Activated CD4-positive, CD25-positive, alpha-beta regulatory T cell treated with anti-CD3 and anti-CD28 coated beads, Interleukin-2, amount 50 U/mL, for 16 hours (primary cell): ENCODE measurements at places on chromosomes 1 and 21.

DNA sequence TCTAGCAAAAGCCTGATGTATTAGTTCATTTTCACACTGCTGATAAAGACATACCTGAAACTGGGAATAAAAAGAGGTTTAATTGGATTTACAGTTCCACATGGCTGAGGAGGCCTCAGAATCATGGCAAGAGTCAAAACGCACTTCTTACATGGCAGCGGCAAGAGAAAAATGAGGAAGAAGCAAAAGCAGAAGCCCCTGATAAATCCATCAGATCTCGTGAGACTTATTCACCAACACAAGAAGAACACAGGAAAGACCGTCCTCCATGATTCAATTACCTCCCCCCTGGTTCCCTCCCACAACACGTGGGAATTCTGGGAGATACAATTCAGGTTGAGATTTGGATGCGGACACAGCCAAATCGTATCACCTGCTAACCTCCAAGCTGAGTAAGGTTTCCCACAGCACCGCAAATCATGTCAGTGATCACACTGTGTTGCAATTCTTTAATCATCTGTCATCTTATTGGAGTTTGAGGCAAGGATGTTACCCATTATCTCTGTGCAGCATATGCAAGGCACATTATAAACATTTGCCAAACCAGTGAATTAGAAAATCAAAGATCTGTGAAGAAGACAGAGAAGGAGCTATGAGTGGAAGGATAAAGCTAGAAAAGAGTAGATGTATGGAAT lies 128.5 kb downstream of the ZNF281 start:
- DNase-seq = no peak

DNA sequence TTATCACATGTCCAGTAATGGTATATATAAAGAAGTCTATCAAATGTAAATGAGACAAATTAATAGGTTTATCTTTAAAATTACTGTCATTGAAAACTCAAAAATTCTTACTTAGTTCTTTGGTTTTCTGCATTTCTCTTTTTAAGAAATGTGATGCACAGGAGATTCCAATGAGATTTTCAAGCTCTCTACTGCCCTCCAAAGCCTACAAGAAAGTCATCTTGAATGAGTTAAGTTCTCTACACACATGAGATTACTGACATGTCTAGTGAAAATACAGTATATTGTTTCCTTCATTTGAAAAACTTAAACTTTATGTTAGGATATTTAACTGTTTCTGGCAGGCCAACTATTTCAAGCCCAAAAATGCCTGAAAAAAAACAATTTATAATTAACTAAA lies 68.8 kb downstream of the ITGB3BP start:
- DNase-seq = no peak

- DNase-seq = no peak
Observed at GRCh38 chr1:201724039-201724765, 104.8 kb upstream of the IPO9 start.

DNA sequence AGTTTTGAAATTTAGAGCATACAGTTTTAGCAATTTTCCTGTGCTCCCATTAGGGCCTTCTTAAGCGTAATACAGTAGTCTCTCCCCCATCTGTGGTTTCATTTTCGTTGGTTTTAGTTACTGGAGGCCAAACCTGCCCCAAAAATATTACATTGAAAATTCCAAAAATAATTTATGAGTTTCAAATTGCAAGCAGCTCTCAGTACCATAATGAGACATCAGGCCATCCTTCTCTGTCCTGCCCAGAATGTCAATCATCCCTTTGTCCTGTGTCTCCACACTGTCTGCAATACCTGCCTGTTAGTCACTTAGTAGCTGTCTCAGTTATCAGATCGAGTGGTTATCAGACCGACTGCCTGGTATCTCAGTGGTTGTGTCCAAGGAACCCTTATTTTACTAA lies 45.4 kb downstream of the ADSS2 start:
- no peak for DNase-seq

DNA sequence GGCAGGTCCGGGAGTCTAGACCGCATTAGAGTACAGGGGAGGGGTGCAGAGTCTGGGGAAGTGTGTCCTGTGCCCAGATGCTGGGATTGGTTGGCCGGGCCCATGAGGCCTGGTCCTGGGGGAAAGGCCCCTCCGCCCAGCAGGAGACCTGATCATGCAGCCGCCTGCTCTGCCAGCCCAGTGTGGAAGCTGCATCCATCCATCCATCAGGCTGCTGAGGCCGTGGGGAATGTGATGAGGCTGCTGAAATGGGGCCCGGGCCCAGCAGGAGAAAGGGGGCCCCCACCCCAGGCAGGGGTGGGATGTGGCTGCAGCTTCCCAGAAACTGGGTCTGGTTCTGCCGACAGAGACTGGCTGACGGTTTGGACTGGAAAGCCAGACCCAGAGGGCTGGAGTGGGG lies 37.2 kb downstream of the EPHA2 start:
- no peak for DNase-seq

DNA sequence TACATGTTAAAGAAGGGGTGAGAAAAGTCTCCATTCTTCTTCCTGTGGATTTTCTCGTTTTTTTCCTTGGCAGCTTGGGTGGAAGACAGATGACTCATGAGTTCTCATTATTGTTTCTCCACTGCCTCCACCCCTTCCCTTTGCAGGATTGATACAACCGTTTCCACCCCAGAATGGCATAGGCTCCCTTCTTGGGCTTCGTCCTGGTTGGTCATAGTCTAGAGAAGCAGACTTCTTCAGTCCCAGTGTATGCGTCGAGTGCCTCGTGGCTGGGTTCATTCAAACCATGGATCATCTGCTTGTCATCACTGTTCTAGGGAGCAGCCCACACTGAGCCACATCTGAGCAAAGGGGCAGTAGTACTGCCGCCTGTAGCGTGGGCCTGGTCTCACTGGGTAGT lies 13.7 kb downstream of the PTGFRN start:
- DNase-seq = no peak

DNA sequence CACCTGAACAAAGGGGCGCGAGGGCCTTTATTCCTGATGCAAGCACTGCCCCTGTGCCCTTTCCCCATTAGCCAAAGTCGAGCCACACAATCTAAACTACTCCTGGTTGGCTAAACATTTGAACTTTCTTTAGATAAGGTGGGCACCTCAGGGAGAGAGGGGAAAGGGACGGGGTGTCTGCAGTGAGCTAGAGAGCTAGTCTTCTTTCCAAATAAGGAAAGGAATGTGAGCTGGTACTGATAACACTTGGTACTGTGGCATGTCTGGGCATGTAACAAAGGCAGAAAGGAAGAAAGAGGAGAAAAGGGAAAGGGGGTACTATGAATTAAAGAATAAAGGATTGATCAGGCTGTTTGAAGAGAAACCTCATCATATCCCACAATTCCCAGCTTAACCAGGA lies 62.8 kb downstream of the OVGP1 start:
- DNase-seq = no peak

GRCh38 chr1:193144361-193144938 lies 22.6 kb downstream of the CDC73 start:
- no peak for DNase-seq

GRCh38 chr1:203601716-203602309 lies 24.8 kb upstream of the ATP2B4 start:
- no peak for DNase-seq

GRCh38 chr1:224273641-224274040 lies 56.3 kb downstream of the NVL start:
- no peak for DNase-seq

DNA sequence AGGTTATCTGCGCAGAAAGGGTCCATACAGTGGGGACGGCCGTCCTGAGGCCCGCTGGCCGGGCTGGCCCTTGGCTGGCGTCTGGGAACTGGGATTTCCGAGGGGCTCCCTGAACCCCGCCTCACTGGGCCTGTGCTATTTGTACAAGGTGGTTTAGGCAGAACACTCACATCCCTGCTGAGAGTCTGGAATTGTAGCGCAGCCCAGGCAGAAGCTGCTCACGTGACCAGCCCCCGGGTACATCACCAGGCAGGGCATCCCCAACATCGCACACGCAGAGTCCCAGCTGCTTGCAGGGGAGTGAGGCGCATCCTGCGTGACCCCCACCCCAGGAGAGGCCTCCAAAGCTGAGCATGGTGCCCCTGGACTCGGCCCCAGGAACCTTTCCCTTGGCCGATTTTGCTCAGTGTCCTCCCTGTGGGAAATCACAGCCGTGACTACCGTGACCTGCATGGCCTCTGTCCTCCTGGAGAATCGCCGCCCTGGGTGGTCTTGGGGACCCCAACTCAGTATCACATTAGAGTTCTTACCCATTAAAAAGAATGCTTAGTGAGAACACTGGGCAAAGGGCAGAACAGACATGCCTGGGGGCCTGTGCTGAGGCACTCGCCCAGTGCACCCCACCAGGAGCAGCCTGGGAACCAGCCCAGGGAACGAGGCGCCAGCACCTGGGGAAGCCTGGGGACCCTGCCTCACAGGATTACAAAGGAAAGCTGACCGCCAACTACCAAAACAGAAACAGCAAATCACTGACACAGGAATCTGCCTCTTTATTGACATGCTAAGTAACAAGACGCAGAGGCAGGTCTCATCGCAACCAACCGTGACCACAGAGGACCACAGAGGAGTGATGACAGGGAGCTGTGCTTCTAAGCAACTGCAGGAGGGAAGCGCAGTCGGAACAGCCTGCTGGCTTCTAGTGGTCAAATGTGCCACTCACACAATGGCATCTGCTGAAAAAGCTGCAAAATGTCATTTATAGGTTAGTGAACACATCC lies 33.5 kb downstream of the UBE2G2 start:
- no peak for DNase-seq

GRCh38 chr1:201766131-201766866 lies 62.7 kb upstream of the IPO9 start:
- no peak for DNase-seq

GRCh38 chr1:179115181-179115580 lies 33.3 kb downstream of the TOR3A start:
- no peak for DNase-seq

- no peak for DNase-seq
Observed at GRCh38 chr1:17400725-17401341, 28.8 kb downstream of the PADI6 start.

DNA sequence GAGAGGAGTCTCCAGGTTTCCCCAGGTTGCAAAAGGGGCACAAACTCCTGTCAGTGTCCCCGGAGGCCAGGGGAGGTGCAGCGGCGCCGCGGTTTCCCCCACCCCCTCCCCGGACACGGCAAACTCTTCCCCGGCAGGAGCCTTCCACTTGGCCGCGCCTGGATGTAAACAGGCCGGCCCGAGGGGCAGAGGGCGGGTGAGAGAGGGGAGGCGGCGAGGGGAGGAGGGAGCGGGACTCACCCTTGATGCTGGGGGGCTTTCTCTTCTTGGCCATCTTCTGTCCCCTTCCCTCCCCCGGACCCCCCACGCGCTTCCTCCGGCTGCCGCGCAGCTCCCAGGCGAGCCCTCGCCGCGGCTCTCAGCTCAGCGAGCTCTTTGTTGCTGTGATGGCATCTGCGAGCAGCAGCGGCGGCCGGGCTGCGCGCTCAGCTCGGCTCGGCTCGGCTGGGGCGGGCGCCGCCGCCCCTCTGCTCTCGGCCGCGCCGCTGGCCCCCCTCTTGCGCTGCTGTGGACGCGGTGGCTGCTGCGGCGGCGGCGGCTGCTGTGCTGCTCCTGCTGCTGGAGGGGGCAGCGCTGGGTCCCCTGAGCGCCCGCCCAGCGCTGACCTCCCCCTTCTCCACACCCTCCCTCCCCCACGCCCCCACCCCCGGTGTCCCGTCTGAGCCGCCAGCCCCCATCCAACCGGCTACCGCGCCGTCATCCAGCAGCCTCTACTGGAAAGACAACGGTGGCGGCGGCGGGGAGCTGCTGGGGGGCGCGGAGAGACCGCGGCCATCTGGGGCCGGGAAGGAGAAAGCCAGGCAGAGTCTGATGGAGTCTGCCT lies 4.9 kb upstream of the SLC44A5 start:
- DNase-seq = no peak

GRCh38 chr1:16300436-16300835 lies 51.8 kb downstream of the FBXO42 start:
- DNase-seq = no peak

DNA sequence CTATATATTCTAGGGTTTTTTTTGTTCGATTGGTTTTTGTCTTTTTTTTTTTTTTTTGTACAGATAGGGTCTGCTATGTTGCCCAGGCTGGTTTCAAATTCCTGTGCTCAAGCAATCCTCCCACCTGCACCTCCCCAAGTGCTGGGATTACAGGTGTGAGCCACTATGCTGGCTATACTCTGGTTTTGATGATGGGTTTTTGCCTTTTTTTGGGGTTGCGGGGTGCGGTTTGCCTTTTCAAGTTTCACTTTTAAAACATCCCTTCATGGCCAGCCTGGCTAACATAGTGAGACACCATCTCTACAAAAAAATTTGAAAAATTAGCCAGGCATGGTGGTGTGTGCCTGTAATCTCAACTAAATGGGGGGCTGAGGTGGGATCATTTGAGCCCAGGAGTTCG lies 10.0 kb downstream of the KDM5B start:
- no peak for DNase-seq

DNA sequence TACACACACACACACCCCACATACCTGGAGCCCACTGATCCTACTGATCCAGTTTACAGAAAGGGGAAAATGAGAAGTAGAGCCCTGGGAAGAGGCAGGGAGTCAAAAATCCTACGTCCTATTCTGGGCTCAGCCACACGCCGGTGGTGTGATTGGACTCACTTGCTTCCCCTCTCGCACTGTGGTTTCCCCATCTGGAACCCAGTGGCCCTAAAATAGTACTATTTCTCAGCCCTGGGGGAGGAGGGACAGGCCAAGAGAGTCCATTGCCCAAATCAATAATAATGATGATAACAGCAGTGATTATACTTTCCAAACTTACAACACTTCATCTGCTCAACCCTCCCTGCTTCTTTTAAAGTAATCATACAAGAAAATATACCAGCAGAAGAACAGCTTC lies 2.9 kb upstream of the PIGR start:
- DNase-seq = no peak

DNA sequence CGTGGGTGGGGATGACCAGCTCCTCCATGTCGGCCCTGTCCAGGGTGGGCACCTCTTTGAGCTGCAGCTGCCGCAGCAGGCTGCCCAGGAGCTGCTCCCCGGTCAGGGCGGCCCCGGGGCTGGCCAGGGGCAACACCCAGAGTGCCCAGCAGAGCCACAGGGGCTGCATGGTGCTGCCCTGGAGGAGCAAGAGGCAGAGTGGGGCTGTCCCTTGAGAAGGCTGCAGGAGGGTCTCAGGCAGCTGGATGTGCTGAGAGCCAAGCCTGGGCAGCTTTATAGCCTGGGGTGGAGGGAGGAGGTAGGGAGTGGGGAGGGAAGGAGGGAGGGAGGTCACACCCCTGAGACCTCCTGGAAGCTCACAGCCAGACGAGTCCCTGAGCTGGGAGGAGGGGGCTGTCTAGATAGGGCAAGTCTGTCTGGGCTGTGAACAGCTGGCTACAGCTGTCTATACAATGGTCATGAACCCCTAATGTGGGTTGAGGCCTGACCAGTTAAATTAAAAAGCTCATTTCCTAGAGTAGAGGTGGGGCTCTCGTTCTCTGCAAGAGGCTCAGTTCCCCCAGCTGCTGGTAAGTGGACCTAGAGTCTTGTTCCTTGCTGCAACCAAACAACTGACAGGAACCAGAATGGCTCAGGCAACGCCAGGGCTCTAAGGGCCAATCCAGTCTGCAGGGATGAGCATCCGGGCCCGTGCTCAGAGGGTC lies at the start of gene LEFTY1:
Gene LEFTY1 (minus strand): TSS at position 249 of the 704 bp plus-strand sequence. CDS start 80 bp downstream, at position 169.
- DNase-seq = no peak
